WTC11 (cell line): ENCODE measurements at places on chromosomes 7 and 10.

DNA sequence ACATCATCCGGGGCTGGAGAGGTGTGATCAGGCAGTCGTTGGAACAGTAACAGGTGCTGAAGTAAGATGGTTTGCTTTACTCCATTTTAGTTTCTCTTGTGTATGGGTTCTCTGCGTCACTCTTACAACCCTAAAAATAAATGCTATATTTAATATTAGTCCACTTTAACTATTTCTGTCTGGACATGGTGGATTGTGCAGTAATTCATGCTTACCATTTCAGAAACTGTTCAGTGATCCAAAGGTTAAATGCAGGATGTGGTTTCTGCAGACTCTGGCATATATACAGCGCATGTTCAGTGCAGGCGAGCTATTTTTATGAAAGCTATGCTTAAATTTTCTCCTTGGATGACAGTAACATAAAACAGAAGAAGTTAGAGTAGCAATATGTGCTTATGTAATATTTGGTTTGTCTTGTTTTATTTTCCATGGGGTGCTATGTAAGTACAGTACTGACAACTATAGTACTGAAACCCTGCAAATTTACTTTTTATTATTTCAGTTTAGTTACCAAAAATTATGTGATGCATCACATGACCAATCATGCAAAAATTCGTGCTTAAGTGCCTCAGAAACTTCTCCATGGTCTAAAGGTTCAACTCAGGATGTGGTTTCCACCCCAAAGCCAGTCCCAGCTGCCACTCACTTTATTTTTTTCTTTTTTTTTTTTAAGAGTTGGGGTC lies 46.6 kb upstream of the GRID1 start:
- no peak for DNase-seq

DNA sequence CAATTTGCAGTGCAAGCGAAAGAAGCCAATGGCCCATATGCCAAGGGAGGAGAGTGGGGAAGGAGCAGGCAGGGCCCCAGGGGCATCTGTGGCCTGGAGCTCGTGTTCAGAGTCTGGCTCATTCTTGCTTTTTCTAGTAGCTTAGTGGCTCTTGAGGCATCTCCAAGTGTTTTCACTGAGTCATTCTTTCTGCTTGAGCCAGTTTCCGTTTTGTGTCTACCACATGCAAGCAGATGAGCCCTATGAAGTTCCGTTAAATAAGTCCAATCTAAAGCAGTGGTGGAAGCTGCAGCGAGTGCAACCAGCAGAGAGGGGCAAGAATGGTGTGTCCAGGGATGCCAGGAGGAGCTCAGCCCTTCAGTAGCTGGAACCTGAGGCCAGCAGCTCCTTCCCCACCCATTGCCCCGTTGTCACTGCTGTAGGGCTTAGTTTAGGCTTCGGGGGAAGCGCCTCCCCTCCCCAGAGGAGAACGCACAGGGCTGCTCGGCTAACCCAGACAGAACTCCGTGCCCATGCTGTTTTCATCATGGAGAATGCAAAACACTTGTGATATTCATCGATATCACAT lies 57.4 kb upstream of the EBF3 start:
- no peak for DNase-seq

DNA sequence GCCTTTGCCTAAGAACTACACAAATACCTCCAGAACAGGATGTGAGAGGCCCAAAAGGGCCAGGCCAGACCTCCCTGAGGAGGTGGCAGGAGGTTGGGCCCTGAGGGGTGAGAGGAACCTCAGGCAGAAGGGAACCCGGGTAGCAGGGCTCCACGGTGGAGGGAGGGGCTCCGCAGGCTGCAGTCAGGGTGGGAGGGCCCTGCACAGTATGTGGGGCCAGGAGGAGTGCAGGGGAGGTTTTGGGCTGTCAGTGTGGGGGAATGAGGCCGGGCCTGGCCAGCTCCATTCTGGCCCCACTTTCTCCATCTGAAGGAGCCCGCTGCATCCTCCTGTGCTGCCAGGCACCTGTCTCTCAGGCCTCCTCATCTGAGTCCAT lies 25.9 kb downstream of the DNAJB12 start:
- DNase-seq: no peak

- no peak for DNase-seq
Observed at GRCh38 chr7:141864765-141865447, 23.6 kb upstream of the PRSS37 start.

DNA sequence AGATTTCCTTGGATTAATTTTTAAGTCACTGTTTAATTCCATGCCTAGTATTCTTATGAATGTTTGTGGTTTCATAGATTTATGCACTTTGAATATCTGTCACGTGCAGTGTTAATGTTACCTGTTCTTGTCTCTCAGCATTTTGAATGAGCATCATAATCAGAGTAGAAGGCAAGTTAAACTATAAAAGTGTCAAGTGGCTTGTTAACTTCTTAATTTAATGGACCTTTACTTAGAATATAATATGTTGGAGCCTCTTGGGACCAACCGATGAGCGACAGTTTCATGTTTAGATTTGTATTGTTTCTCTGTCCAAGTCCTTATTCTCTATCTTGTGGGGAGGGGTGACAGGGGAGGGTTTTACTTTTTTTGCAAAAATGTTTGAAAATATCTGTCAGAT lies 50.6 kb upstream of the MTURN start:
- no peak for DNase-seq

DNA sequence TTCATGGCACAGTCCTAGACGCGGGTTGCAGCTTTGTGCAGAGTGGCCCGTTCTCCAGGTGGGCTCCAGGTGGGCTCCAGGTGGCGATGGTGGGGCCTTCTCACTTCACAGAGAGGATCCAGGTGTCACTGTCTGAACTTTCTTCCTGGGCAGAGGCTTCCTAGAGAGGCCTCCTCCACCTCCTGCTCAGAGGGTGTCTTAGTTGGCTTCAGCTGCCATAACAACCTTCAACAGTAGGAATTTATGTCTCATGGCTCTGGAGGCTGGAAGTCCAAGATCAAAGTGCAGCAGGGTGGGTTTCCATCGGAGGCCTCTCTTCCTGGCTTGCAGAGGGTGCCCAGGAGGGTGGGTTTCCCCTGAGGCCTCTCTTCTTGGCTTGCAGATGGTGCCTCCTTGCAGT lies 125.1 kb downstream of the GLRX3 start:
- DNase-seq: no peak

GRCh38 chr10:92125144-92125543 lies 165.7 kb downstream of the CPEB3 start:
- no peak for DNase-seq

DNA sequence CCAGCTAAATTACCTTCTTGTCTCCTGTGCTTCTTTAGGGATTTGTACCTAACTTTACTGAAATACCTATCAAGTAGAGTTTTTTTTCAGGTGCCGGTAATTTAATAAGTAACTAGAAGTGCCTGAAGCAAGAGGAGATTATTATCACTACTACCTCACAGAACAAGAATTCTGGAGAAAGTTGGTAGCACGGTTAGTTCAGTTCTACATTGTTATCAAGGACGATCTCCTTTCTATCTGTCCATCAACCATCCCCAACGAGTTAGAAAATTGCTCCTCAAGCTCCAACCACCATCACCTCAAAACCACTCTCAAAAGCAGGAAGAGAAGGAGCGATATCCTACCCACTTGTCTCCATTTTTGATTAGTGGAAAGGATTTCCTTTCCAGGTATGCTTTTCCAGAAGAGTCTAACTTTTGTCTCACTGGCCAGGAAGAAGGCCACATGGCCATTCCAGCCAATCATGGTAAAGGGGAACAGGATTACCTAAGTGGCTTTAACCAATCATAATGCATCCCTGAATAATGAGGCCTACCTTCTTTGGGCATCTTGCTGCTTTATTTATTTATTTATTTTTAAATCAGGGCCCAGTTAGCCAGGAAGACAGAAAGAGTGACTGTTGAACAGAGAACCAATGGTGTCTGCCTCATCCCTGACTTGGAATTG lies 265.2 kb downstream of the SNX13 start:
- no peak for DNase-seq

DNA sequence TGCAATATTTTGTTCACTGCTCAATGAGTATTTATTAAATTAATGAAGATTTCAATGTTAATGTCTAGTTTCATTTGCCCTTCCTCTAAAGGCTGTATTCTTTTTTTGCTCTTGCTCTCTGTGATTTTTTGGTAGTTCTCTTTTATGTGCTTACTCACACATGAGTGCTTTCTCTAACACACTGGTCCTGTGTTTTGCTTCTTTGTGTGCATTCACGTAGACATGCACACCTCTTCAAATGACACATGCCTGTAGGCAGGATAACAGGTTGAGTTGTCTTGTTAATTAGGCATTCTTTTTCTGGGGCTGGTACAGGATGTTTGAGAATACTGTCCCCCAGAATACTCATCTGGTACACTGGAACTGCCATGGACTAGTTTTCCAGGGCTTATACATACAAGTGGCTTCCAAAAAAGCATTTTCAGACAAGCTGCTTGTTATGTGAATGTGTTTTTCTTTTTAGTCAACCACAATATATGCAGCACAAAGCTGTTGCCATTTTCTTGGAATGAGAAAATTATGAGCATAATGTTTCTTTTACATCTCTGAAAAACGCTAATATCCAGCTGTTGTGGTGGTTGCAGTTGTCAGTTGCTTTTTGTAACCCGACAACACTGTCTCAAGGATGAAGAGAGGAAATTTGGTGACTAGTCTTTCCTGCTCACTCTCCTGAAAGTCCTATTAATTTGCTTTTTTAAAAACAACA lies 416.4 kb downstream of the AUTS2 start:
- DNase-seq: no peak

GRCh38 chr7:129144095-129144833 lies at the start of gene TSPAN33:
Gene TSPAN33 (plus strand): TSS chr7:129144707. CDS start chr7:129144981, 274 bp downstream.
- DNase-seq: peak; percentile 88

- DNase-seq: no peak
Observed at GRCh38 chr7:44377681-44378421, 52.5 kb upstream of the CAMK2B start.

GRCh38 chr10:110843796-110844616 lies 27.7 kb upstream of the PDCD4 start:
- DNase-seq: no peak

GRCh38 chr10:867807-868206 lies 63.7 kb downstream of the LARP4B start:
- DNase-seq: no peak

DNA sequence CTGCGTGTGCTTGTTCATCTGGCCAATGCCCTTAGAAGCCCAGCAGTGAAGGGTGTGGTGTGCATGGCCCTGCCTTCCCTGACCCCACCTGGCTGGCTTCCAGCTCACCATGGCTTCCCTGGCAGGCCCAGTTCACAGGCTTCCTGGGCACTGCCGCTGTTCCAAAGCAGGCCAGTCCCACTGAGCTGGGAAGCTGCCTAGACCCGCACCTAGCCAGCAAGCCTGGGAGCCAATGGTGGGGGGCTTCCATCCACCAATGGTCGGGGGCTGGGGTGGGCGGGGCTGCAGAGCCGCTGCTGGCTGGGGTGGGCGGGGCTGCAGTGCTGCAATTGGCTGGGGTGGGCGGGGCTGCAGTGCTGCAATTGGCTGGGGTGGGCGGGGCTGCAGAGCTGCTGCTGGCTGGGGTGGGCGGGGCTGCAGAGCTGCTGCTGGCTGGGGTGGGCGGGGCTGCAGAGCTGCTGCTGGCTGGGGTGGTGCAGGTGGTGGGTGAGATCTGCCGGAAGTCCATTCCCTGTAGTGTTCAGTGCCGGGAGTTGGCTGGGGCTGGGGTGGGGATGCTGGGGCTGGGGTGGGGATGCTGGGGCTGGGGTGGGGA lies 12.4 kb downstream of the CALY start:
- DNase-seq: peak; percentile 80

GRCh38 chr7:155258226-155258560 lies 39.5 kb upstream of the INSIG1 start:
- DNase-seq: no peak

DNA sequence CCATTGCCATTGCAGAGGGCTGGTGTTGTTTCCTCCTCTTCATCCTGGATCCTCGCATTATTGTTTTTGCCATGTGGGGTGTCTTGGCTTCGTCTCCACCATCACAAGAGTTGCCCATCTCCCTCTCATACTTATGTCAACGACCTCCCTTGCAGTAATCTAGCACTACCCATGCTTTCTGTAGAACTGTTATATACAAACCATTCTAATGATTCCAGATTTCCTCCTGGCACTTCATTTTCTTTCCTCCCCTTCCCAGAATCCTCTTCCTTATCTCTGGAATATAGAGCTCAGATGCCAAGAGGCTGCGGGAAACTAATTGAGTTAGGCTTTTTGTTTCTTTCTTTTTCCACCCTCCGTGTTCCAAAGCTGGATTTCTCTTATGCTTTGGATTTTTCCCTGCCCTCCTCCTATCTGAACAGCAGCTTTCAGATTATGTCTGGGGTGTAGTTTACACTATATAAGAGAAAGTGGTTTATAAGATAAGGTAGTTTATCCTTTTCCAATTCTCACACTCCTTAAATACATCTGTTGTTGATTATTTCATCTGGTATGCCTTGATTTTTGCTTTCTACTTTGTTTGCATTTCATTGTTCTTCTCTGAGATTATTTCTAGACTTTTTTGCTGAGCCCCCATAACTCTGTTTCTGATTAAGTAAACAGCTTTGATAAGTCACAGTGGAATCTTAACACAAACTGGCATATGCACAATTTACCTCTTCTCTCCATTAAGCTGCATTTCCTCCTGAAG lies 264.1 kb downstream of the BICC1 start:
- DNase-seq: no peak

DNA sequence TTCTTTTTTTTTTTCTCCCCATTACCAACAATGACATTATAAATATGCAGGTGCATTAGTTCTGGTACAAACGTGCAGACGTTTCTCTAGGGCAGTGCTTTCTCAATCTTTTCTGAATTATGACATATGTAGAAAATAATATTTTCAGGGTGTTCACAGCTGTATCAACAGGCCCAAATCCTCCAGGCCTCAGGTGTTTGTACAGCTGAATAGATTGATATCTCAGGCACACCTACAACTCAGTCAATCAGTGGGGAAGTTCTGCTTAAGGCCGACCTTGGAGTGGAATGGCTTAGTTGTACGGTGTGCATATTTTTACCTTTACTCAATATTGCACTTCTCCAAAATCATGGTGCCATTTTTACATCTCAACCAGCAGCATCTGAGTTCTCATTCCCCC lies 71.6 kb downstream of the CACNB2 start:
- DNase-seq: no peak

GRCh38 chr10:110365356-110366143 lies 60.8 kb upstream of the SMNDC1 start:
- no peak for DNase-seq

DNA sequence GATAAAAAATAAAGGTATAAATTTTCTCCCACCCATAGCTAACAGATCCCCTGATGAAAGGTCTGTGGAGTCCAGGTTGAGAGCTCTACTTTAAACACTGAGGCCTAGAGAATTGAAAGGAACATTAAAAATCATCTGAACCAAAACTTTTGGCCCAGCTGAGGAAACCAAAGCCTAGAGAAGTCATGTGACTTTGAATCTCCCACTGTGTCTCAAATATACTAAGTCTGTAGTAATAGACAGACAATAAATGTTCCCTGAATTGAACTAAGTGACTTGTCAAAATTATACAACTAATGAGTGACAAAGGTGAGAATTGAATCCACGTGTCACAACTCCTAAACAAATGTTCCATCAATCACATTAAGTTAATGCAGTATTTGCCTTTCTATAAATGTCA lies 5.7 kb downstream of the GBX1 start:
- DNase-seq: no peak

- DNase-seq: no peak
Observed at GRCh38 chr7:30322271-30323005, 38.0 kb downstream of the ZNRF2 start.

- DNase-seq: no peak
Observed at GRCh38 chr7:7517754-7518153, 17.9 kb downstream of the COL28A1 start.
